ENCODE measurements at places on chromosomes 4 and X.

GRCh38 chr4:8760561-8760960, 111.1 kb downstream of the HMX1 start:
- DNase-seq = no peak

- DNase-seq = no peak
Measured at GRCh38 chr4:151431728-151432127, 22.8 kb downstream of the FHIP1A start.

- no peak for DNase-seq
Measured at GRCh38 chr4:2515830-2516550, 20.5 kb upstream of the FAM193A start.

- no peak for DNase-seq
Measured at GRCh38 chrX:78945186-78945912, at the start of gene P2RY10. Gene P2RY10 (plus strand): TSS chrX:78945391. CDS start chrX:78960521, 15,130 bp downstream.

DNA sequence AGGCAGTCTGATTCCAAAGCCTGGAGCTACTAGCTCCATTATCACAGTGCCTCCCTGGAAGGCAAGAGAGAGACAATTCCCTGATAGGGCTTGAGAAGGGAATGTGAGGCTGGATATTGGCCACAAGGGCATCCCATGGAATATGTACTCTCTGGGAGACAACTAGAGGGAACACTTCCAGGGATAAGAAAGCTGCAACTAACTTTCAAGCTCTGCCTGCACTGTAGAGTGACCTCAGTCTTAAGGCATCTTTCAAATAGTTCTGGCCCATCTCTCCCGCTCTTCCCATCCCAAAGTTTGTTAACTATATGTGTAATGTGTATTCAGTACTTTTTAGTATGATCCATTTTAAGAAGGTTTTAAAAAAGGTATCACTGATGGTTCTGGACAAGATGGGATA, 13.1 kb upstream of the RNF212 start:
- DNase-seq = no peak

DNA sequence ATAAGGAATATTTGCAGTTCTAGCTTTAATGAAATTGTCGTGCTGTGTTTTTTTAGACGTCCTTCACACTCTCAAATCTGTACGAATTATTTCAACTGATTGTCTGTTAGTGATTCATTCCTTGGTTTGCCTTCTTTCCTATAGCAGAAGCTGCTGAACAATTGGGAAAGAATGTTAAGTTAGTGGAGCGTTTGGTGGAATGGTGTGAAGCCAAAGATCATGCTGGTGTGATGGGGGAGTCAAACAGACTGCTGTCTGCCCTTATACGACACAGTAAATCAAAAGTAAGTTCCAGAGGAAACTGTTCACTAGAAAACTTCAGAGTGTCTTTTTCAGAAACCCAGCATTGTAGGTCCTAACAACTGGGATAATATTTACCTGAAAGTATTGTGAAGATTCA, 159.9 kb downstream of the RAP1GDS1 start:
- no peak for DNase-seq

DNA sequence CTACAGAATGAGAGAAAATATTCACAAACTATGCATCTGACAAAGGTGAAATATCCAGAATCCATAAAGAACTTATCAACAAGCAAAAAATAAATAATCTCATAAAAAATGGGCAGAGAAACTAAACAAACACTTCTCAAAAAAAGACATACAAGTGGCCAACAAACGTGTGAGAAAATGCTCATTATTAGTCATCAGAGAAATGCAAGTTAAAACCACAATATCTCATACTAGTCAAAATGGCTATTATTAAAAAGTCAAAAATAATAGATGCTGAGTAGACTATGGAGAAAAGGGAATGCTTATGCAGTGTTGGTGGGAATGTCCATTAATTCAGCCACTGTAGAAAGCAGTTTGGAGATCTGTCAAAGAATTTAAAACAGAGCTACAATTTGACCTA, 533.3 kb downstream of the TMA16 start:
- DNase-seq = no peak

DNA sequence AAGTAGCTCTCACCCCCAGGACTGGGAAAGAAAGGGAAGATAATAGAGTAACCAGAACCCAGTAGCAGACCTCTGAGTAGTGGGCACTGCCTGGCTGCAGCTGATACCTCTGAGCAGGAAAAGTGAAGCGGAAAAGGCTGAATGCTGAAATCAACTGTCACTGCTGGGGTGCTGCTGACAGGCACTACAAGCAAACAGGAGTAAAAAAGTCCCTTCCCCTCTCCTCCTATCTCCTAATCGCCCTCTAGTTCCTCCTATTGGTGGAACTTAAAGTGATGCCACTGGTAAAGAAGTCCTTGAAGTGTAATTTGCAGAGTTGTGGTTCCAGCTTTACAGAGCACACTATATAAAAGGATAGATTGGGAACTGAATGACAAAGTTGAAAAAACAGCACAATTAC, 32.8 kb upstream of the GLRB start:
- no peak for DNase-seq

GRCh38 chr4:101953949-101954348, 163.4 kb downstream of the BANK1 start:
- no peak for DNase-seq

- peak; percentile 87 for DNase-seq
Measured at GRCh38 chrX:153667956-153668396, 5.6 kb downstream of the PNCK start.

GRCh38 chr4:83725336-83726085, 189.6 kb downstream of the GPAT3 start:
- no peak for DNase-seq

GRCh38 chr4:52164116-52164515, 113.0 kb downstream of the SPATA18 start:
- DNase-seq = no peak
